Left renal pelvis (tissue), 4 donors: ENCODE measurements at places on chromosomes 7 and 10.

- DNase-seq = no peak
These were observed 156.4 kb downstream of the PRPF18 start for GRCh38 chr10:13743101-13743693.

DNA sequence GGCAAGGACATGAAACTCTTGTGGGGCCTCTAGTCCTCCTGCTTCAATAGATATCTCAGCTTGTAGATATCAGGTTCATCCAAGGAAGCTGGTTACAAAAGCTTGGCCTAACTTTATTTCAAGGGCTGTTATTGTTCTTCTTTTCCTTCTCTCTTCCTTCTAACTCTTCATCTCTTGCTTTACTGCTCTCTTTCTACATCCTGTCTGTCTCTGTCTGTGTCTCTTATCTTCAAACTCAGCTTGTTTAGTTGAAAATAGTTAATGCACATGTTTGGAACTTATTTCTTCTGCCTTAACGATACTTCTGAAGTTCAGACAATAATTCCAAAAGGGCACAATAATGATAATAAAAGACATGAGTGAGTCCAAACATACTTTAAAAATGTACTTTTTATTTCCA, 393.9 kb downstream of the NXPH1 start:
- DNase-seq = no peak

- DNase-seq = no peak
These were observed 22.4 kb upstream of the TMEM236 start for GRCh38 chr10:17729630-17730029.

DNA sequence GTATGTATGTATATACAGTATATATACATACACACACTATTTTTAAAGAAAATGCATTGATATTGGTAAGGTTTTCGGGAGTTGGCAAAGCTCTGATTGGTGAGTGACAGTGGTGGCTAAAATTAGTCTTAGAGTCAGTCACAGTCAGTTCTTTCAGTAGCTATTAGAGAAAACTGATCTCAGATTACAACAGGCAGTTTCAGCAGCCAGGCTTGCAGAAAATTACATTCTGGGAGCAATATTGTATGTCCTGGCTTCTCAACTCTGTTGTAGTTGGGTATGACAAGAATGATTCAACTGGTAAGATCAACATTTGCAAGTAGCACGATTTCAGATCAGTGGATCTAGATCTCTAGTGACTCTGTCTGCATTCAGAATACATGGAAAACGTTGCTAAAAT, 897.9 kb upstream of the AUTS2 start:
- DNase-seq = no peak
